ENCODE measurements at places on chromosomes 16 and 17.

GRCh38 chr17:49450735-49451134 is 36.1 kb upstream of the PHB1 start:
- no peak for DNase-seq

DNA sequence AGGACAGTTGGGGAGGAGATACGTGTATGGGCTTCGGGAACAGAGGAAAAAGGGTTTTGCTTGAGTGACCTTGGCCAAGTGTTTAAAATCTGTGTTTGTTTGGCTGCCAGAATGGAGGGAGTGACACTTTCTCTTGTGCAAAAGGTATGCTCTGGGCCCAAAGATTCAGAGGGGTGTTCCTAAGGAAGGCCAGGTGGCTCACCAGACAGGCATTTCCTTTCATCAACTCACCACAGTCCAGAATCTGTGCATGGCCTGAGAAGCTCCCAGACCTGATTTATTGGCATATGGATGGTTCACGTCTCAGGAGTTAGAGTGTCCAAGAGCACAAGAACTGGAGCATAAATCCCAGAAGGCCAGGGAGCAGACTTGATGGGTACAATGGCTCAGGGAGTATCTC is 53.4 kb upstream of the NLK start:
- DNase-seq = no peak

GRCh38 chr16:73692861-73693260 is 603.8 kb upstream of the PSMD7 start:
- no peak for DNase-seq

DNA sequence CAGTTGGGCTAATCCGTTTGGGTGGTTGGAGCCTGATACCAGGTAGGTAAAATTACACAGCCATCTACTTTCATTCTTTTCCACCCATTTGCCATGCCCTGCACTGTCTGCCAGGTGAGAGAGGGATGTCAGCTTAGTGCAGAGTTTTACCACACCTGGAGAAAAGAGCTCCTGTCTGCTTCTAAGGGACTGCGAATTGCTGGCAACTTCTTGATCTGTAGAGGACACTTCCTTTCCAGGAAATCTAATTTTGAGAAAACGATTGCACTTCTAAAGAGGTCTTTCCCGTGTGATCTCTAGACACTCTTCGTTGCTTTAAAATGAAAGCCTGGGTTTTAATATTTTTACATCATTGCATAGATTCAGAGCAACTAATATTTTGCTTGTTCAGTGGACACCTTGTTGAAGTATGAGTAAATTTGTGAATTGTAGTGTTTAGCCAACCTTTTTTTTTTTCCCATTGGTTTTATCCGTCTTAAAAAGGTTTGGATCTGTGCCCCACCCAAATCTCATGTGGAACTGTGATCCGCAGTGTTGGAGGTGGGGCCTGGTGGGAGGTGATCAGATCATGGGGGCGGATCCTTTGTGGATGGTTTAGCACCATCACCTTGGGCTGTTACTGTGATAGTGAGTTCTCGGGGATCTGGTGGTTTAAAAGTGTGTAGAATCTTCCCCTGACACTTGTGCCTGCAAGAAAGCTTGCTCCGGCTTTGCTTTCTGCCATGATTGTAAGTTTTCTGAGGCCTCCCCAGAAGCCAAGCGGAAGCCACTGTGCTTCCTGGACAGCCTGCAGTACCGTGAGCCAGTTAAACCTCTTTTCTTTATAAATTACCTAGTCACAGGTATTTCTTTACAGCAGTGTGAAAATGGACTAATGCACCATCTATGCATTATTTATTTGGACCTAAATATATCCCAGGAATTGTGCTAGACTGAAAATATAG is 104.6 kb downstream of the PRKCA start:
- no peak for DNase-seq

DNA sequence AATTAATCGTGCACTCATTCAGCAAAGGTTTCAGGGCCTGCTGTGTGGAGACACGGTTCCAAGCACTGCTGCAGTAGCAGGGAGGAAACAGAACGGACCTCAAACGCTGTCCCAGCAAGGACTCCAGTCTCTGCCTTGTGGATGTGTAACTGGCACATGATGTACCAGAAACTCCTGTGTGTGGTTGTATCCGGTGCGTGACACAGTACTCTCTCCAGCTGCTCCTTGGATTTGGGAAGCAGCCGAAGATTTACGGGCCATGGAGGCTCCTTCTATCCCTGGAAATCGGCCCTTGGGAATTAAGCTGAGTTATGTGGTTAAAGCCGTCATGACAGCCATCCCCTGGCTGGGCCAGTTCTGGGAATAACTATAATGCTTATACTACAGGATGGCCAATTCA is 8.5 kb upstream of the ANKRD11 start:
- DNase-seq = no peak

GRCh38 chr17:41962768-41963434 is 3.7 kb upstream of the CNP start:
- DNase-seq = peak; percentile 72

- DNase-seq = no peak
Observed at GRCh38 chr16:89410322-89410721, 80.0 kb downstream of the ANKRD11 start.

GRCh38 chr17:70313086-70313852 is 143.9 kb downstream of the KCNJ2 start:
- no peak for DNase-seq

DNA sequence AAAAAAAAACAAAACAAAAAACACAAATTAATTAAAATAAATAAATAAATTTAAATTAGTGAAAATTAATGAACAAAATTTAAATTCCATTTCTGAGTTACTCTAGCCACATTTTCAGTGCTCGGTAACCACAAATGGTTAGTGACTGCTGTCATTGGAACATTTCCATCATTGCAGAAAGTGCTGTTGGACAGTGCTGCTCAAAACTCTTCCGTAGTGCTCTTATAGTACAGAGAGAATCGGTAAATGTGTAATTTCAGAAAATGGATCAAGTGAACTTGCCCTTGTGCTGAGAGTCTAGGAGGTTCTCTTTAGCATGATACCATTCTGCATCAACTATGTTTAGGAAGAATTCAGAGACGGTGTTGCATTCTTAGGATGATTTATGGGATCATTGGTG is 23.7 kb downstream of the ZNRF1 start:
- no peak for DNase-seq

GRCh38 chr17:39156491-39156890 is 5.1 kb upstream of the PLXDC1 start:
- no peak for DNase-seq

DNA sequence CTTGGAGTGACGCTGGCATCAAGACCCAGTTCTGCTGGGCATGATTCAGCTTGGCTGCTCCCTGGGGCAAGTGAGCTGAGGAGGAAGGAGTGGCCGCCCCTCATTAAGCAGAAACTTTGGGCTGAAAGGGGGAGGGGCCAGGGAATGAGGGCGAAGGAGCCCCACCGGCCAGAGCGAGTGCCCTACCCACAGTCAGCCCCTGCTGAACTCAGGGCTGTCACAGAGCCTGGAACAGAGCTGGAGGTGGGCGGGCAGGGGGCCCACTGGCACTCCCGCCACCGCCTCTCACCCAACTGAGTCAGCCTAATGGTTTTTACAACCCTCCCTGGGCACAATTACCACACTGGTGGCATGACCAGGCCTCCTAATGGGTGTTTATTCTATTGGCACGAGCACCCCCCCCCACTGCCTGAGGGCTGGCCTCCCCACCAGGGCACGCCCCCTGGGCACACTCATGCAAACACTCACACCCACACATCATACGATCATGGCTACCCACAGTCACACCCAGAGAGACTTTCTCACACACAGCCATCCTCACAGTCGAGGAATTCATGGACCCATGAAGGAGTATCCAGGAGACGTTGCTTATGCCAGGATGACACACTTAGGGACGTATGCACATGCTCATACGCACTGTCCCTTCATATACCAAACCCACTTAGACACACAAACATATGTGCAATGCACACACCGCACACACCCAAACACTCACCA is 19.2 kb downstream of the UNC119 start:
- DNase-seq = no peak

DNA sequence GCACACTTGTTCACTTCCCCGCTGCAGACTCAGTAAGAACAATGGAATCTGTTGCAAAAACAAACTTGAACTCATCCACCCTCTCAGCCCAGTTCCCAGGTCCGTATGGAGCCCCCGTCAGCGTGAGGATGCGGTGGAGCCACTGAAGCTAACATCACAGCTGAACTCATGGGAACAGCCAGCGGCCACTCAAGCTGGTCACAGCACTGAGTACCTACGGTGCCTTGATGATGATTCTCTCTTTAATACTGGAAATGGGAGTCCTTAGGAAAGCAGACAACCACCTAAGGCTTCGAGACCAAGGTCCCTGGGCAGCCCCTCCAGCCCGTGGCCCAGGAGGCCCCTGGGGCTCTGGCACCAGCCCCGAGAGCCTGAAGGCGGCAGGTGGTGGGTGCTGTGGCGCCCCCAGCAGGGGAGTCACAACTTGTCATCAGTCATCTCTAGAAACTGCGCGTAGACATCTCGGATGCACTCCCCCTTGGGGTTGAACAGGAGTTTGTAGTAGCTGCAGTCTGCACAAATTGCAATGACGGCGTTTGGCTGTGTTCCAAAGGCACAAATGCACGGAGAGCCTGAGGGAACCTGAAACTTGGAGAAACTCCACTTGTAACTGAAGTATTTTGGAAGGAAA is 31.0 kb upstream of the RHOT1 start:
- no peak for DNase-seq

DNA sequence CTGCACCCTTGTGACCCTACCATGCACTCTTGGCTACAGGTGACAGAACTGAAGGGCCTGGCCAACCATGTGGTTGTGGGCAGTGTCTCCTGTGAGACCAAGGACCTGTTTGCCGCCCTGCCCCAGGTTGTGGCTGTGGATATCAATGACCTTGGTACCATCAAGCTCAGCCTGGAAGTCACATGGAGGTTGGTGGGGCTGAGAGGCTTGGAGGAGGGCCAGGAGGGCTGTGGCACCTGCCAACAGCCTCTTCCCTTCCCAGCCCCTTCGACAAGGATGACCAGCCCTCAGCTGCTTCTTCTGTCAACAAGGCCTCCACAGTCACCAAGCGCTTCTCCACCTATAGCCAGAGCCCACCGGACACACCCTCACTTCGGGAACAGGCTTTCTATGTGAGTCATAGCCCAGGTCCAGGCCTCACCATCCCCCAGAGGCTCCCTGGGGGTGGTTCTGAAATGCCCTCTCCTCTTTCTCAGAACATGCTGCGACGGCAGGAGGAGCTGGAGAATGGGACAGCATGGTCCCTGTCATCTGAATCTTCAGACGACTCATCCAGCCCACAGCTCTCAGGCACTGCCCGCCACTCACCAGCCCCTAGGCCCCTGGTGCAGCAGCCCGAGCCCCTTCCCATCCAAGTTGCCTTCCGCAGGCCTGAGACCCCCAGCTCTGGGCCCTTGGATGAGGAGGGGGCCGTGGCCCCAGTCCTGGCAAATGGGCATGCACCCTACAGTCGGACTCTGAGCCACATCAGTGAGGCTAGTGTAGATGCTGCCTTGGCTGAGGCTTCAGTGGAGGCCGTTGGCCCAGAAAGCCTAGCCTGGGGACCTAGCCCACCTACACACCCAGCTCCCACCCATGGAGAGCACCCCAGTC is 13.0 kb downstream of the RIPOR1 start:
- no peak for DNase-seq

- no peak for DNase-seq
Observed at GRCh38 chr16:57386381-57386951, 14.2 kb downstream of the CX3CL1 start.

GRCh38 chr16:70594569-70594968 is 51.8 kb upstream of the IL34 start:
- no peak for DNase-seq

GRCh38 chr17:37490638-37491614 is 1.2 kb downstream of the DUSP14 start:
- DNase-seq = no peak

GRCh38 chr16:11374255-11374654 is 29.0 kb downstream of the RMI2 start:
- no peak for DNase-seq

DNA sequence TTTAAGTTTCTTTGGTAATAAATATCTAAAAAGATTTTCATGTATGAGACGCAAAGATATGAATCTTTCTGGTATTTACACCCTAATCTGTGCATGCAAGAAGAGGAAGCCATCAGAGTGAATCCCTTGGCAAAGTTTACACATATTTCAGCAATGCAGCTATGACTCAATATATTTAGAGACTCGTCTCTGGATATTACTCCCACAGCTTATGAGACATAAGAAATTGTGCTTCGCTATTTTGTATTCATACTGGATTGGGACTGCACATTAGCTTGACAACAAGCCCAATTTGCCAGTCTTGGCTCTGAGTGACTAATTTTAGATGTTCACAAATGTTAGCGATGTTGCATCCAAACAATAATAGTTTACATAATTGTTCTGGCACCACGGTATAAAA is 532.0 kb downstream of the CDH11 start:
- DNase-seq = no peak

DNA sequence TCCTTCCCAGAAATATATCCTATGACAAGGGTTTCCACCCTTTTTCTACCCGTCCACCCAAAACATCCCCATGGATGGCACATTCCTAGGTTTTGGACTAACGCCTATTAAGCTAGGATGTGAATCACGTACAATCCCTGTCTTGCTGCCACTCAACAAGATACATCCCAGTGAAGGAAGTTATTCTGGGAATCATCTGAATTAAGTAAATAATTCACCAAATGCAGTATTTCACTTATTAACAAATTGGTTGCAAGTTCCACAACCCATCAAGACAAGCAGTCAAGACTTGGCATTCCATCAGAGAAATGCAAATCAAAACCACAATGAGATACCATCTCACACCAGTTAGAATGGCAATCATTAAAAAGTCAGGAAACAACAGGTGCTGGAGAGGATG is 32.1 kb downstream of the ASPA start:
- no peak for DNase-seq

DNA sequence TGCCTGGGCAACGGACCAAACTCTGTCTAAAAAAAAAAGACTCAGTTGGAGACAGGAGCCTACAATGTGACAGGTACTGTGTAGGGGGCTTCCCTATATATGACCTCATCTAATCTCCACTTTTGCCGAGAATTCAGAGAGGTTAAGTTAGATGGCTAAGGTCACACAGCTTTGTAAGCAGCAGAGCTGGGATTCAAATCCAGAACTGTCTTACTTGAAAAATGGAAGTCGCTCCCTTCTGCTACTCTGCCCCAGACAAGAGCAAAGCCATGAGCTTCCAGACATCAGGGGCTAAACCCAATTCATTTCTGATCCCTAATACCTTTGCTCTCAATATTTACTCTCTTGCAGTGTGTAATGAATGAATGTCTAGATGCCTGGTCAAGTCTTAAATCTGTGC is 41.5 kb upstream of the ABCC12 start:
- no peak for DNase-seq

GRCh38 chr16:18792836-18793433 is 2.8 kb upstream of the RPS15A start:
- no peak for DNase-seq

Data from hematopoietic multipotent progenitor cell treated with erythropoietin and hydrocortisone succinate and interleukin-3 and kit ligand, for 17 days (in vitro differentiated cells).